ENCODE measurements at places on chromosomes 16 and 17.
A peak's percentile ranks its signal among the peaks of the same experiment; 100 is the strongest.

- no peak for DNase-seq
These were observed 6.1 kb downstream of the SEC14L1 start for GRCh38 chr17:77146882-77147281.

- peak; percentile 19 for DNase-seq
These were observed 19.7 kb downstream of the GOSR2 start for GRCh38 chr17:46942441-46943217.

DNA sequence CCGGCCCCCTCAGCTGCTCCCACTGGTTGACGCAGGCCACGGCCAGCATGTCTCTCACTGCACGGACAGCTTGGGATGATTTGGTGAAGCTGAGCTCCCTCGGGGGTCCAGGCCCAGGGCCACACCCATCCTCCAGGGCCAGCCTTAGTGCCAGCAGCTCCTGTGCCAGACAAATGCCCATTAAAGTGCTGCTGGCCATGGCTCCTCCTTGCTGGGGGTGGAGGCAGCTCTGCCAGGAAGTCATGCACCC lies 2.5 kb downstream of the TRIM47 start:
- DNase-seq: no peak

- no peak for DNase-seq
These were observed 200.5 kb upstream of the NLRP1 start for GRCh38 chr17:5784791-5785190.

DNA sequence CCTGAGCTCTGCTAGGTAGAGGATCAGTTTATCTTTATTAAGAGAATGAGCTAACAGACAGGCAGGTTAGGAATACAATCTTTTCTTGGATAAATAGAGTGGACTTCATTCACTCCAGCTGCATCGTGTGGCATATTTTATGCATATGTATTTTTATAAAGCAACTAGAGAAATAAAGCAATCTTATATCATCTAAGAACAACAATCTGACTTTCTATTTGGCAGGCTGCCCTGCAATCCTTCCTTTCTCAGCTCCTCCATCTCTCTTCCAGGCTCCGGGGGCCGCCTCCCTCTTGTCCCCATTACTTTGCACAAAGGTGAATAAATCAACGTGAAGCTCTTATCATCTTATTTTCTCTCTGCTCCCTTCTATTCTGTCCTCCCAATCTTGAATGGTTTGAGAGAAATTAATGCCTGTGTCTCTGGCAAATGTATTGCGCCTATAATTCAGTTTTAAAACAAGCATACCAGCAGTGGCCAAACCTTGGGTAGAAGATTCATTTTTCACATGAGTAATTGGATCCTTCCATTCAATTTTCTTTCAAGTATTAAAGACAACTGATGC lies 64.5 kb downstream of the HS3ST3A1 start:
- no peak for DNase-seq

GRCh38 chr16:29770250-29770929 lies 7.7 kb upstream of the ZG16 start:
- DNase-seq: no peak

DNA sequence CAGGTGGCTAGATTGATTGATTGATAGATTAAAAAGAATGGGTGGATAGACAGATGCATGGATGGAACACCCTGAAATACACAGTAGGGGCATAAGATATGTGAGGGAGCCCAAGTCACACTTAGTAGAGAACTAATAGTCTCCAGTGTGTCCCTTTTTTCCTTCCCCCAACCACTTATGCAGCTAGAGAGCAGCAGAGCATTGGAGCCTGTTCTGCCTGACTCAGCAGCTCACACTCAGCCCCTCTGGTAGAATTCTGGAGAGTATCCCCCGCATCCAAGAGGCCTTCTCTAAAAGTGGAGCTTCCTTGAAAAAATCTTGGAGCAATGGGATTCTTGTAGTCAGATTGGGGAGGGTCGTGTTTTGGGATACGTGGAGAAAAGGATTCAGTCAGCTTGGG lies 20.5 kb upstream of the GPR139 start:
- no peak for DNase-seq

- DNase-seq: no peak
These were observed 56.6 kb downstream of the ZFPM1 start for GRCh38 chr16:88509749-88510069.

GRCh38 chr17:61884864-61885263 lies 21.5 kb upstream of the BRIP1 start:
- DNase-seq: no peak

GRCh38 chr17:75640556-75641119 lies 7.4 kb downstream of the SMIM5 start:
- no peak for DNase-seq

DNA sequence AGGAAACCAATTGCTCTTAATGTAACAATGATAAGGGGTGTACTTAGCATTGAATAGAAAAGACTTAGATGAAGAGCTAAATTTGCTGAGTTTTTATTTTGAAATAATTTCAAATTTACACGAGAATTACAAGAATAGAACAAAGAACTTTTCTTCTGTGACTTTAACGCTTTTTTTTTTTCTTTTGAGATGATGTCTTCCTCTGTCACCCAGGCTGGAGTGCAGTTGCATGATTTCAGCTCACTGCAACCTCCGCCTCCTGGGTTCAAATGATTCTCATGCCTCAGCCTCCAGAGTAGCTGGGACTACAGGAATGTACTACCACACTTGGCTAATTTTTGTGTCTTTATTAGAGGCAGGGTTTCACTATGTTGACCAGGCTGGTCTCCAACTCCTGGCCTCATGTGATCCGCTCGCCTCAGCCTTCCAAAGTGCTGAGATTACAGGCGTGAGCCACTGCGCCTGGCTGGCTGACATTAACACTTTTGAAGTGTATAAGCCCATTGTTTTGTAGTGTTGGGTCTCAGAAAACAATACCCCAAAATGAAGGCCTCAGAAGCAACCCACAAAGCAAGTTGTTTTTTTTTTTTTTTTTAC lies 2.1 kb downstream of the TEN1 start:
- DNase-seq: no peak

DNA sequence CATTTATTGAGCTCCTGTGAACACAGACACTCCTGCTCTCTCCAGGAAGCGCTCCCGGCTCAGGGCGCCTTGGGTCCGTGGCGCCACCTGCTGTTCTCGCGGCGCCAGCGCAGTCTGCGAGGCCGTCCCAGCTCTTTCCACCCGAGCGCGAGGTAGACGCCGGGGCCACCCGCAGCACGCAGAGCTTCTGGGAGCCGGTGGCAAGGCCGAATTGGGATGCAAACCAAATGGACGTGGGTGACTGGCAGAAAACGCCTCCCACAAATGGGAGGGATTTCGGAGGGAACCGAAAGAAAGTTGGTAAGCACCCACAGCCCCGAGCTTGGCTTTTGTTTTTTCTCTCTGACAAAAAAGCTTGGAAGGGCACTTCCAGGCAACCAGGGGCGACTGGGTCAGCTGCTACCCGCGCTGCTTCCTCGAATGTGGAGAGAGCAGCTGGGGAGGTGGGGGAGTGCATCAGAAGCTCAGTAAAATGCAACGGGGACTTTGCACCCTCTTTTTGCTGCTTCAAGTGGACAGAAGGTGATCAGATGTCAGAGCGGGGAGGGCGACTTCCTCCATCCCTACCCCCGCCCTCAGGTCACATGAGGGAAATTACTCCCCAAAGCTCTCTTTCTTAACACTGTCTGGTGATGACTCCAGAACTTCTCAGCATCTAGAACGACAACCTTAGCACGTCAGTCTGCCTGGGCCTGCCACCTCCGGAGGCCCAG lies 13.5 kb upstream of the N4BP1 start:
- peak; percentile 51 for DNase-seq

GRCh38 chr16:78375055-78375679 lies 275.7 kb downstream of the WWOX start:
- DNase-seq: no peak

GRCh38 chr17:80908211-80908610 lies 83.4 kb upstream of the CHMP6 start:
- DNase-seq: no peak

GRCh38 chr16:81633680-81634379 lies 145.3 kb upstream of the PLCG2 start:
- no peak for DNase-seq

DNA sequence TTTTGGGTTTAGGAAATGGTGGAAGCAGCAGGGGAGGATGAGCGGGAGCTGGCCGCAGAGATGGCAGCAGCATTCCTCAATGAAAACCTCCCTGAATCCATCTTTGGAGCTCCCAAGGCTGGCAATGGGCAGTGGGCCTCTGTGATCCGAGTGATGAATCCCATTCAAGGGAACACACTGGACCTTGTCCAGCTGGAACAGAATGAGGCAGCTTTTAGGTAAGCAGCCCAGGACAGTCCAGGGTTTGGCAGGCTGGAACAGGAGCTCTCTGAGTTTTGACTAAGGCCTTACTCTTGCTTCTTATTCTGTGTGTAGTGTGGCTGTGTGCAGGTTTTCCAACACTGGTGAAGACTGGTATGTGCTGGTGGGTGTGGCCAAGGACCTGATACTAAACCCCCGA lies 41.4 kb downstream of the SF3B3 start:
- no peak for DNase-seq

- no peak for DNase-seq
These were observed 15.5 kb upstream of the TIMP2 start for GRCh38 chr17:78940708-78941107.
